ENCODE measurements at places on chromosomes 5 and 9.

DNA sequence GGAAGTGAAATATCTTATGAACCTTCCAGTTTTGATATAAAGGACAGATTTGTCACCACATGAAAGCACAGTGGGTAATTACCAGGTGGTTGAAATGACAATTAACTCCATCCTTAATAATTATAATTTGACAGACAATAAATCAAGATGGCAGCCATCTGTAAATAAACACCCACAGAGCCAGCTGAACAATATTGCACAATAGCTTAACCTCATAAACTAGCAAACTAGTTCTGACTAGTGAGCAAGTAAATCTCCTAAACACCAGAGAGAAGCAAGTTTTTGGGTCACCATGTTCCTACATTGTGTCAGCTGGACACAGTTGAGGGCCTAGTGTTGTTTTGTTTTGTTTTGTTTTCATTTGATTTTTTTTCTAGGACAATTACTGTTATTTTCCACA, 577.4 kb downstream of the ACTL7B start:
- DNase-seq, result no peak

GRCh38 chr9:121367306-121368137, 2.5 kb downstream of the STOM start:
- DNase-seq, result peak; percentile 22

GRCh38 chr9:26163931-26164330, 485.7 kb upstream of the TUSC1 start:
- no peak for DNase-seq

- no peak for DNase-seq
These were observed 278.5 kb downstream of the CCDC171 start for GRCh38 chr9:15831384-15831783.

- no peak for DNase-seq
These were observed 286.8 kb upstream of the RPS23 start for GRCh38 chr5:82564963-82565362.

DNA sequence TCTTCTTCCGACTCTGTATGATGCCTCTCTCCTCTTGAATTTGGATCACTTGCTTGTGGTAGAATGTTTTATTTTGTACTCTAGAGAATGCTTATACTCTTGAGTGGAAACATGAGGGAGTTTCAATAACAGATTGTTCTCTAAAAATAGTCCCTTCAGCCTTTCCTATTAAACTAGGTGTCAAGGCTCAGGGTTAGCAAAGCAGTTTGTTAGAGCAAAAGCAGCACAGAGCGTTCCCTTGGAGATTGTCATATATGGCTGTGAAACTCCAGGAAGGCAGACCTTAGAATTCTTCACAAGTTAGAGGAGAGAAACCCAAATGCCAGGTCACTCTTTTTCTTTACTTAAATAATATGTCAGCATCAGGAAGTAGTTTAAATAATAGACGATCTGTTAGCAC, 33.0 kb downstream of the MAMDC2 start:
- no peak for DNase-seq

- peak; percentile 15 for DNase-seq
These were observed 25.2 kb upstream of the PITX1 start for GRCh38 chr5:135059000-135059923.

GRCh38 chr5:125408448-125409233, 662.2 kb upstream of the ZNF608 start:
- no peak for DNase-seq

DNA sequence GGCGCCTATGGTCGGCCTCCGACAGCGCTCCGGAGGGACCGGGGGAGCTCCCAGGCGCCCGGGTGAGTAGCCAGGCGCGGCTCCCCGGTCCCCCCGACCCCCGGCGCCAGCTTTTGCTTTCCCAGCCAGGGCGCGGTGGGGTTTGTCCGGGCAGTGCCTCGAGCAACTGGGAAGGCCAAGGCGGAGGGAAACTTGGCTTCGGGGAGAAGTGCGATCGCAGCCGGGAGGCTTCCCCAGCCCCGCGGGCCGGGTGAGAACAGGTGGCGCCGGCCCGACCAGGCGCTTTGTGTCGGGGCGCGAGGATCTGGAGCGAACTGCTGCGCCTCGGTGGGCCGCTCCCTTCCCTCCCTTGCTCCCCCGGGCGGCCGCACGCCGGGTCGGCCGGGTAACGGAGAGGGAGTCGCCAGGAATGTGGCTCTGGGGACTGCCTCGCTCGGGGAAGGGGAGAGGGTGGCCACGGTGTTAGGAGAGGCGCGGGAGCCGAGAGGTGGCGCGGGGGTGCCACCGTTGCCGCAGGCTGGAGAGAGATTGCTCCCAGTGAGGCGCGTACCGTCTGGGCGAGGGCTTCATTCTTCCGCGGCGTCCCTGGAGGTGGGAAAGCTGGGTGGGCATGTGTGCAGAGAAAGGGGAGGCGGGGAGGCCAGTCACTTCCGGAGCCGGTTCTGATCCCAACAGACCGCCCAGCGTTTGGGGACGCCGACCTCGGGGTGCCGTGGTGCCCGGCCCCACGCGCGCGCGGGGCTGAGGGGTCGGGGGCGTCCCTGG, 561 bp downstream of the DAPK1 start:
- peak; percentile 75 for DNase-seq

GRCh38 chr5:17666726-17667235, 32.5 kb downstream of the TAF11L14 start:
- no peak for DNase-seq

DNA sequence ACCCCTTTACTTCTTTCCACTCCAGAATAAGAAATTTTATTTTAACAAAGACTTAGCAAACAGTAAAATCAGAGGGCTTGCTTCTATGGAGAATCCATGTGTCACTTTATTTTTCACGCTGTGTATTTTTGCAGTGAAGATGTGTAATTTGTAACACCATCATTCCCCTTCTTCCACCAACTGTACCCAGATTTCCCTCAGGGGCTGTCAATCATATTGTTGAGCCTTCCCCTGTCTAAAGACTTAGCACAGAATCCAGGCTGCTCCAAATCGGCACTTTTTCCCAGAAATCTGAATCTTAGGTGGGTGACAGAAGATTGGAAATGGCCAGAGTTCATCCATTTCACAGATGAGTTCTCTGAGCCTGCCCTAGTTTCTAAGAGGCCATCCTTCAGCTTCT, 115.9 kb downstream of the GNAQ start:
- no peak for DNase-seq

- DNase-seq, result no peak
These were observed 117.6 kb downstream of the PIP5K1B start for GRCh38 chr9:68822596-68823165.

DNA sequence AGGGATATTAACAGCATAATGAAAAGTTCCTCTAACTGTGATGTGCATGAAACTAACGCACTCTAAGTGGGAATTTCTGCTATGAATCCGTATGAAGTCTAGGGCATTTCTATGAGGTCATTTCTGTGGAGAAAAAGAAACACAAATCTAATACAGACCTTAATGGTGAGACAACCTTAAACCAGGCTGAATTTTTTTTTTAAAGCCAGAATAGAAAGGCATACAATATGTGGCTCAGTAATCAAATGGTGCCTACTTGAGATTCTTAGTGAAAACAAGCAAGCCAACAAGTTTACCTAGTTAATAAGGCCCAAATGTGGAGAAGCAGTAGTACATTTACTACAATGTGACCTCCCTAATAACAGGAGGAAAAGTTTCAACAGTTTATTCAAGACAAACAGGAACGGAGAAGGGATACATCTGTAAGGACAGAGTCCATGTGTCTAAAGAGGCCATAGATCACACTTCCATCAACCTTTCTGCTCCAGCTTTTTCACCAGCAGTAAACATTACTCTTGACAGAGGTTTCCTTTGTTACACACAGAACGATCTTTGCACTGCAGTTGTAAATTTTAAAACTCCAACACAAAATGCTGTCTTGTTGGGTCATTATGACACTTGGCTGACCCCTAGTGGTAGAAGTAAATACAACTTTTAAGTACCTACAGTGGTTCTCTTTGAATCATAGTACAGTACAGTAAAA, 26.2 kb downstream of the CARNMT1 start:
- peak; percentile 88 for DNase-seq

DNA sequence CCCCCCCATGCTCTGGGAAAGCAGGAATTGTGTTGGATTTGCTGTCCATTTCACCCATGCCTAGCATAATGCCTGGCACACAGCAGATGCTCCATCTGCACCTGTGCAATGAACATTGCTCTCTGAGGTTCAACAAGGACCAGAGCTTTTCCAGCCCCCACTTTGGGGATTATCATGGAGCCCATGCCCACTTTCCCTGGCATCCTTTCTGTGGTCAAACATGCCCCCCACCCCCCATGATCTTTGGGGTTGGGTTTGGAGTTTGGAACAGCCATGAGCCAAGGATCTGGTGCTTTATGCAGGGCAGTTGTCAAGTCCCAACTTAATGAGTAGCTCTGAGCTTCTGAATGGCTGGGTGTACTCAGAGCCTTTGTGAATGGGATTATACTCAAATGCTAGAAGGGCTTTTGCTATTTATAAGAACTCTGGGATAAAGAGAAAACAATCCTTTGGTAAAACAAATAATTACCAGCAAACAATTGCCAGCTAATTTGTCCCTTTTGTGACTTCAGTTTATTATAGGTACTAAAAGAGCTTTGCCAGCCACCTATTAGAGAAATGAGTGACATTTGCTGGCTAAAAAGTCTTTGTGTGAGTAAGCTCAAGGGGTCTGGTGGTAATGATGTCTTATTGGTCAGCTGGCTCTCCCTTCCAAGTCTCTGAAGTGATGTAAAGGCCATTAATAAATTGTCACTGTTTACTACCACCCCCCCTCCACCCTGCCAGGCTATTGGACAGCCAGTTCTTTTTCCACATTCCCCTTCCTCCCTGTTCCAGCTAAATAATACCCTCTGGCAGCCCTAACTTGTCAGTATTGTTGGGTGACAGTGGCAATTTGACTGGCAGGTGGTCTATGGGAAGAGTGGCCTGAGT, 182.3 kb downstream of the MACROH2A1 start:
- DNase-seq, result no peak

DNA sequence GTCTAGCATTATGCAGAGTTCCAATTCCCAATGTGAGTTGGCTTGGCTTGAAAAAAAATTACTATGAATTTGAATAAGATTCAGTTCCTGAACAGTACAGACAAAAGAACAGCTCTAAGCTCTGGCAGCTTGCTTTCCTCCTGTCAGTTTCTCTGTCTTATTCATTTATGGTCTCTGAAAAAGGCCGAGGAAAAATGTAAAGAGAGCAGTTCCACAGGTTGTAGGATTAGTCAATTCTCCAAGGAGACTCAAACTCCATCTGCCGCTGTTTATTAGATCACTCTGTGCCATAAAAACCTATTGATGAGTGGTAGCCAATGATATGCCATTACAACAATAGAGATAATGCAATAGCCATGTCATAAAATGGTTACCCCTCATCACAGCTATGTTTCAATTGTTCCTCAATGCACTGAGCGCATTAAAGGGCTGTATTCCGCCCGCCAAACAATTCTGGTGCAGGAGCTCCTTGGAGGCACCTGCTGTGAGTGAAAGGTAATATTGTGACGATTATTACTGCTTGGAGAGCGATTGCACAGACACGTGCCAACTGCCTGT, 188.2 kb downstream of the ARRDC3 start:
- DNase-seq, result no peak

GRCh38 chr5:66351813-66352212, 207.7 kb downstream of the SREK1 start:
- DNase-seq, result peak; percentile 6

- DNase-seq, result peak; percentile 77
These were observed 325.1 kb upstream of the PRR16 start for GRCh38 chr5:120139039-120139438.

- no peak for DNase-seq
These were observed 12.9 kb downstream of the TCF7 start for GRCh38 chr5:134127376-134127861.

- peak; percentile 90 for DNase-seq
These were observed 66.5 kb upstream of the HSPA9 start for GRCh38 chr5:138641547-138642298.

DNA sequence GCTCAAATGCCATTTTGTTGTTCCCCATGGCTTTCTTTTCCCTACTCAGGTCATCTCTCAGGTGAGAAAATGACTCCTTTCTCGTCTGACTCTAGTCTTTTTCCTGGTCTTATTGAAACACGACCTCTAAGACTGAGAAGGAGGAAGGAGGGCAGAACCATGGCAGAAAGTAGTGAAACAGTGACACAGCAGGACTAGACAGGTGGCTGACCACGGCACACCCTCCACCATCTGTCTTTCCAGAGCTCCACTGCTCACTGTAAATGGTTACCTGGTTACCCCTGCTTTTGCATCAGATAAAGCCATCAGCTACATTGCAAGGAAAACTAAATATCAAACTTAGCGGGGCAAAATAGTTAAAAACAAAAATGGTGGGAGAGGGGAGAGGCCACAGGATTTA, 30.9 kb downstream of the NR4A3 start:
- no peak for DNase-seq

GRCh38 chr5:10214041-10214440, 35.6 kb downstream of the ATPSCKMT start:
- DNase-seq, result no peak

- DNase-seq, result peak; percentile 99
These were observed 34.4 kb upstream of the RANBP6 start for GRCh38 chr9:6049798-6050197.

DNA sequence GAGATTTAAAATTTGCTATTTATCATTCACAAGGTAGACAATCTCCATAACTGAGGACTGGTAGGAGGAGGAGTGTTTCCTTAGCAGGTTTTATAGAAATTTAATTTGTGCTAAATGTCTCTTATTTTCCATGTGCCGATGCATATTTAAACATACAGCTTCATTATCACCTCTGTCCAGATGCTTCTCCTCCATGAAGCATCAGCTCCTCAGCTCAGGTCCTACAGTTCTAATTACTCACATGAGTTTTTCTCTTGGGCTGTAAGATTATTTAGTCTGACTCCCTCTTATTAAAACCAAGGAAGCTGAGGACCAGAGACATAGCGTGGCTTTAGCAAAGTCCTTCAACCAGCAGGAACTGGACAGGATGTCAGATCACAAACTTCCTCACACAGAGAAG, 300.2 kb upstream of the PANK3 start:
- DNase-seq, result no peak

GRCh38 chr9:91882627-91883026, 67.4 kb downstream of the ROR2 start:
- peak; percentile 7 for DNase-seq

DNA sequence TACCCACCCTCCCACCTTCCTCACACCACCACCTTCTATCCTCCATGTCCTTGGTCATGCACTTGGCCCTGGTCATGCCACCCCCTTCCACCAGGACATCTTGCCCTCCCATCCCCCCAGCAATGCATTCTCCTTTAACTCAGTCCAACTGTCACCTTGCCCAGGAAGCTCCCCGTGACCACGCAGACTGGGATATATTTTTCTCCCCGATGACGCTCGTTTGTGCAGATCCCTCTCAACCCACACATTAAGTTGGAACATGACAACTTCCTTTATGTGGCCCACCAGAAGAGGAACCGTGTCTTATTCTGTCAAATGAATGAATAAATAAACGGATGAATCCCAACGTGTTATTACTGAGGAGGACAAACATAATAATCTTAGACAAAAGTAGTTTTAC, 82.8 kb upstream of the TAS2R1 start:
- DNase-seq, result no peak

Data from OCI-M1 (cell line).